CD4-positive, alpha-beta T cell treated with Interleukin-6 at 100 ng/mL for 8 hours (primary cell): ENCODE measurements at places on chromosomes 4 and X.

DNA sequence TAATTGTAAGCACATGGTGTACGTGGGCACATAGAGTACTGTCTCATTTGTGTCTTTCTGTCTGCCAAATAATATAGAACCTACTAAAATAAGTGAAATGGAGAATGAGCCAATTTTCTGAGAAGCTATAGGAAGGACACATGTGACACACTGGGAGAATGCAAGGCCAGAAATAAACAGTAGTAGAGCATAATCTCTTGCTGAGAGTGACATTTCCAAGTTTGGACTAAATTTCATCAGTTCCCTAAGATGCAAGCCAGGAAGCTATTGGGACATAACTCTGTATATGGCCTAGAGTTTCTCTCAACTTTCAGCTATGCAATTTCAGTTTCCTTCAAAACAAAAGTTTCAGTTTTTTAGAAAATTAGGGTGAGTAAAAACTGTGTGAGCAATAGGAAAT lies 638.7 kb downstream of the PCDH18 start:
- no peak for DNase-seq

- no peak for DNase-seq
Observed at GRCh38 chr4:23855912-23856605, 33.8 kb downstream of the PPARGC1A start.

DNA sequence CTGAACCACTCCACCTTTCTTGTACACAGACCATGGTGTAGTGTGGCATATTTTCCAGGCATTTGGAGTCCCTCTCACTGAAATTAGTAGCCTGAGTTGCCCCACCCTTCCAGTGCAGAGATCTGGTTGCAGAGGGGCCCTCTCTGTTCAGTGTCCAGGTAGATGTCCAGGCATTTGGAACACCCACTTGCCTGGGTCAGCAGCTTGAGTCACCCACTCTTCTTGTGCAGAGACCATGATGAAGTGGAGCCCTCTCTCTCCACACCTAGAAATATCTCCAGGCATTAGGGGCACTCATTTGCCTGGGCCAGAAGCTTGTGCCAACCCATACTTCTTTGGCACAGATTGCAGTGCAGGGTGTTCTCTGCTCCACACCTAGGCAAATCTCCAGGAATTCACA lies 2733.3 kb downstream of the PCDH7 start:
- no peak for DNase-seq

GRCh38 chrX:13170966-13171558 lies 126.6 kb upstream of the FAM9C start:
- DNase-seq: no peak

GRCh38 chr4:148651991-148652390 lies 209.8 kb upstream of the NR3C2 start:
- no peak for DNase-seq

DNA sequence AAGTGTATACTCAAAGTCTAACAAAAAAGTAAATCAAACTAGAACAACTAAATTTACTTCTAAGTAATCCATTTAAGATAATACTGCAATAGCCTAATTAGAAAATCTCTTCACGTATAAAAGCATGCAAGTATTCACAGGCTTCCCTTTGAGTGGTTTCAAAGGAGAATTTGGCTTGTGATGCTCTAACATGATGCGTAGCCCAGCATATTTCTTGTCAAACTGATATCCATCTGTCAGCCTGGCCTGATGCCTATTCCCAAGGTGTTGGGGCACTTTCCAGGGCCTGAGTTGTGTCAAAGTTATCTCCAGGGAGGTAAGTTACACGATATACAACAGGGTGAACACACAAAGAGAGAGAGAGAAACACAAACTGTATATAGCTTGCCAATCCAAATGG lies 287.0 kb upstream of the MAGEB18 start:
- DNase-seq: no peak

GRCh38 chr4:138870737-138871554 lies 144.6 kb upstream of the NOCT start:
- DNase-seq: peak; percentile 34

GRCh38 chr4:97507587-97508245 lies 635.6 kb downstream of the STPG2 start:
- no peak for DNase-seq

- no peak for DNase-seq
Observed at GRCh38 chr4:97038146-97038516, 1105.1 kb downstream of the STPG2 start.

- no peak for DNase-seq
Observed at GRCh38 chr4:123748806-123749205, 352.2 kb downstream of the SPRY1 start.

DNA sequence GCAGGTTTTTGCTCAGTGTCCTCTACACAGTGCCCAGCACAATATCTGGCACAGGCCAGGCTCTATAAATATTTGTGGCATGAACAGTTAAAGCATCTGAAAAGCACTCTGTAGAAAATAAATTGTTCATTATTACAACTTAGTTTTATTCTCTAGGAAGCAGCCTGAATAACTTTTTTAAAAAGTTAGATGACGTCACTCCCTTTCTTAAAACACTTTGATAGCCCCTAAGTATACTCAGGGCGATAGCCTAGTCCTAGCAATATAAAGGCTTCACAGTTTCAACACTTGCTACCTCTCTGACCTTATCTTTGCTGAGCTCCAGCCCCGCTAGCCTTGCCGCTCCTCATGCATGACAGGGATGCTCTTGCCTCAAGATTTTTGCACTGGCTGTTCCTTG lies 80.6 kb downstream of the GPM6A start:
- no peak for DNase-seq

DNA sequence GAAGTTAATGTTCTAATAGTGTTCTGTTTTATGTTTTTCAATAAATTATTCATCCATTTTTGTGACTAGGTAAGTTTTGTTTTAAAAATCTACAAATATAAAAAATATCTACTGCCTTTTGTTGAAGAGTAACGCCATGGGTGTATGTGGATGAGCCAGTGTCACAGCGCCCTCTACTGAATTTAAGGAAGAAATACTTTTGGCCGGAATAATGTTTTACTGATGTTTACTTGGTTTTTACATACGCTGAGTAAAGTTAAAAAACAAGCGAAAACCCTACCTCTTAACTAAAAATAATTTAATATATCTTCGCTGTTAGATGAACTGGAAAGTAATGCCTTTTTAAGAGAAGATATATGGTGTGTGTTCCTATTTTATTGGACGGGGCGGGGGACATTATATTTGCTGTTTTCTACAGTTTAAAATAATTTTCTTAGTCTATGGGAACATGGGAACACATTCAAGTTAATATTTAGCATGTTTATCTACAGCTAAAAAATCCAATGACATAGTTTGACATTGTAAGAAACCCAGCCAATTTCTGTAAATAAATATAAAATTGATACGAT lies 86.1 kb downstream of the CPE start:
- peak; percentile 17 for DNase-seq

GRCh38 chrX:135275973-135276372 lies 24.1 kb downstream of the ETDA start:
- DNase-seq: no peak

- DNase-seq: no peak
Observed at GRCh38 chr4:187606581-187606980, 389.0 kb upstream of the ZFP42 start.

GRCh38 chr4:83581411-83582288 lies 45.7 kb downstream of the GPAT3 start:
- no peak for DNase-seq

GRCh38 chrX:19860571-19860970 lies 26.8 kb downstream of the SH3KBP1 start:
- DNase-seq: no peak

- no peak for DNase-seq
Observed at GRCh38 chr4:153728660-153729059, 31.2 kb downstream of the RNF175 start.

- no peak for DNase-seq
Observed at GRCh38 chrX:94204524-94204923, 530.5 kb downstream of the FAM133A start.

DNA sequence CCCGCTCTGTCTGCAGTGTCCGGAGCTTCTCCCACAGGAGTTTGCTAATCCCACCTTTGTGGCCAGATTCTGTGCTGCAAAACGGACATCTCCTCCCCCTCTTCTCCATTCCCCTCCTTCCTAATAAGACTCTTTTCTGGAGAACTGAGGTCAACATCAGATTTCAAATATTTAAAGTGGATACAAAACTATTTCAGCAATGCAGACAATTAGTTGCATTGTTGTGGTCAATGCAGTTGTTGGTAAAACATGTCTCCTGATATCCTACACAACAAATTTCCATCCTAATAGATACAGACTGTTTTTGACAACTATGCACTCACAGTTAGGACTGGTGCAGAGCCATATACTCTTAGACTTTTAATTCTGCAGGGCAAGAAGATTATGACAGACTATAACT lies 5.1 kb upstream of the MCUB start:
- no peak for DNase-seq

DNA sequence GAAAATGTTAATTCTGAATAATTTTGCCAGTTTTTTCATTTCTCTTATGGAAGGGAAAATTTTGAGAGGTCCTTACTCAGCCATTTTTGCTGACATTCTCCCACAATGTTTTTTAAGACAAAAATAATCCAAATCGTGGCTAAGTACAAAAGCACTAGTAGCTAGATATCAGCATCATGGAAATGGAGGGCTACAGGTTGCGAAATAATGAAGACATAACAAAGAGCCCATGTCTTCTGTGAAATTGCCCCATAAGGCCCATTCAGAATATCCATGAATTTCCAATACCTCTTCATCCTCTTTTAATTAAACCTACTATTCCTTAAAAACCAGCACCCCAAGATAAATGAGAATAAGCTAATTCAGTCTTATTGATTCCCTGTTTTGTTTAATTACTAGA lies 107.4 kb downstream of the HNRNPD start:
- DNase-seq: no peak

DNA sequence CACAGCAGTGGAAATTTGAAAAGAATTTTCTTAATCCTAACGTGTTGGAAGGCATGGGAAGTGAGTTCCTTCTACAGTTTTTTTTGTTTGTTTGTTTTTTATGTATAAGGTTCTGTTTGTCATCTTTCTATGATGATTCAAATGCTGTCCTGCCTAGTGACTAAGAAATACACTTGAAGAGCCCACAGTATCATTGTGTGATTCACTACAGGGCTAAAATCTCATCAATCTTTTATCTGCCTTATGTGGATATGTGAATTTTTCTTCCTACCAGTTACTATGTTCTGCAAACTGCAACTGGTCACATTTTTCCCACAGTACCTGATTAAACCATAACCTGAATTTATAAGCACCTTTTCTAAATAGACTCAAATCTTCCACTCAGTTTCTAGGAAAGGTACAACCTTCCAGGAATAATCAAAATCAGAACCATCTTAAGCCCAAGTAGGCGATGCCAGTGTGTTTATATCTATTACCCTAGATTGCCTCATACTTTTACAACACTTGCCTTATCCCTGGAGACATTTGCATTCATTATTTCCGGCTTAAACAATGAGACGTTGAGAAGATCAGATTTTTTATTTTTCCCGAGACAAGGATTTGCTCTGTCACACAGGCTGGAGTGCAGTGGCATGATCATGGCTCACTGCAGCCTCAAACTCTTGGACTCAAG lies 214.6 kb upstream of the GALNT7 start:
- DNase-seq: no peak

DNA sequence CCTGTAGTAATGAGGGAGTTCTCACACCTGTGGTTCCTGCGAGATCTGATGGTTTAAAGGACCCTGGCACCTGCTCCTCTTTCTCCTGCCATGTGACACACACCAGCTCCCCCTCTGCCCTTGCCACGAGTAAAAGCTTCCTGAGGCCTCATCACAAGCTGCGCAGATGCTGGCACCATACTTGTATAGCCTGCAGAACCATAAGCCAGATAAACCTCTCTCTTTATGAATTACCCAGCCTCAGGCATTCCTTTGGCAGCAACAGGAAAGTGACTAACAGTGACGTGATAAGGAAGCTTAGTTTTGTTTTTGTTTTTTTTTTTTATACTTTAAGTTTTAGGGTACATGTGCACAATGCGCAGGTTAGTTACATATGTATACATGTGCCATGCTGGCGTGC lies 130.9 kb downstream of the AFAP1 start:
- DNase-seq: no peak

DNA sequence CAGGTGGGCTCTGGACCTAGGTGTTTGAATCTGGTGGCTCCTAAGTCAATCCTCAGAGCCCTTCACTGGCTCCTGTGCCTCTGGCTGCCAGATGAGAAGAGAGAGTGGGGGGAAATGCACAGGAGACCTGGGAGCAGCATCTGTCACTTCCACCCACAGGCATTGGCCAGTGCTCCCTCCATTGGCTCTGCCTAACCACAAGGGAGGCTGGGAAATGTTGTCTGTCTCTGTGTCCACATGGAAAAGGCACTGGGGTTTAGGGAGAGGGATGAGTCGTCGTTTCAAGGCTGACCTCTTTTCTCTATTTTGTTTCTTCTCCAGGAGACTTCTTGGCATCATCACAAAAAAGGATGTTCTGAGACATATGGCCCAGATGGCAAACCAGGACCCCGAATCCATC lies 76.4 kb downstream of the CLCN4 start:
- no peak for DNase-seq

- no peak for DNase-seq
Observed at GRCh38 chrX:34401411-34401810, 255.7 kb downstream of the TMEM47 start.

DNA sequence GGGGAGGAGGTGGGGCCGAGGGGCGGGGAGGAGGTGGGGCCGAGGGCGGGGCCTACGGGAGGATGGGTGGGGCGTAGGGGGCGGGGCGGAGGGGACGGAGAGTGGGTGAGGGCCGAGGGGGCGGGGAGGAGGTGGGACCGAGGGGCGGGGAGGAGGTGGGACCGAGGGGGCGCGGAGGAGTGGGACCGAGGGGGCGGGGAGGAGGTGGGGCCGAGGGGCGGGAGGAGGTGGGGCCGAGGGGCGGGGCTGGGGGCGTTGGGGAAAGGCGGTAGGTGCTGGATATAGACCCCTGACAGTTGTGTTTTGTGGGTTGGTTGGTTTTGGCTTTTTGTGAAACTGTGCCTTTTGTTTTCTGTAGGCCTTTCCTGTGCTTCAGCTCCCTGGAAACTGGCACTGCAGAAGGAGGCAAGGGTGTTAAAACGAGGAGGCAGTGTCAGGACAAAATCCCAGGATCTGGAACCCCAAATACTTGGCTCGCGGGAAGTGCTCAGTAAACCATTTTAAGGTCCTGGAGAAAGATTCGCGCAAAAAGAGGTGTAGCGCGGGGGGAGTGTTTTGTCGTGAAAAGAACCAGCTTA lies 580 bp upstream of the MMGT1 start:
- DNase-seq: peak; percentile 84

DNA sequence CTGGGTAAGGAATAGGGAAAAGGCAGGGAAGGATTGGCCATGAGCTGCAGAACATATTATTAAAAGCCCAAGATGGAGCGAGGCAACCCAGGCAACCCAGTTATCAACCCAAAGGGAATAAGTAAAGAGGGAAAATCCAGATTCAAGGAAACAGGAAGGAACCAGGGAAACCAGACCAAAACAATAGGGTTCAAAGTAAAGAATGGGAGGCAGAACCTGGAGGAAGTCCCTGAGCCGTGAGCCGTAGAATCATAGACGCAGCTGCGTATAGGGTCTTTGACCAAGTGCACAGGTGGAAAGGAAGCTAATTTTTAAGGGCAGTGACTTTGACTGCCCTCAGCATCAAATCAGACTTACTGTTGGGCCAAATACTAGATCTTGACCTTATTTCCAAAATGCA lies 98.5 kb upstream of the SRD5A3 start:
- DNase-seq: no peak
